ENCODE measurements at places on chromosomes 13 and 19.

GRCh38 chr13:91111476-91112200 is 235.8 kb upstream of the MIR17HG start:
- ATAC-seq: no peak

DNA sequence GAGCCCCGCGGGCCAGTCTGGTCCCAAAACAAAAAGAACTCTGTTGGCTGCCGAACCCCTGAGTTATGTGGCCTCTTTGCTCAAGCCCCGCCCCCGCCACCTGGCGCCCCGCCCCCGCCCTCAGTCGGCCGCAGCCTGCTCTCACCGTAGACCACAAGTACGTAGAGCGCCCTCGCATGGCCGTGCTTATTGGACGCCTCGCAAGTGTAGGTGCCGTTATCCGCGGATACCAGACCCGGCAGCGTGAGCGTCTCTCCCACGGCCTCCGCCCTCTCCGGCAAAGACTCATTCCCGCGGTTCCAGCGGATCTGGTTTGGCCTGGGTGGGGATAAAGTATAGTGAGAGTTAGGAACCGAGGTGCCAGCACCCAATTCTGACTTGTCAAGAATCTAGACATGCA is 5.5 kb upstream of the ZNF428 start:
- ATAC-seq: peak; percentile 88

GRCh38 chr19:43936188-43936587 is 1.1 kb upstream of the ZNF45 start:
- ATAC-seq: no peak

GRCh38 chr13:25943081-25943480 is 108.7 kb downstream of the SHISA2 start:
- ATAC-seq: no peak

- ATAC-seq: no peak
Observed at GRCh38 chr19:31980796-31981195, 364.6 kb upstream of the ZNF507 start.

DNA sequence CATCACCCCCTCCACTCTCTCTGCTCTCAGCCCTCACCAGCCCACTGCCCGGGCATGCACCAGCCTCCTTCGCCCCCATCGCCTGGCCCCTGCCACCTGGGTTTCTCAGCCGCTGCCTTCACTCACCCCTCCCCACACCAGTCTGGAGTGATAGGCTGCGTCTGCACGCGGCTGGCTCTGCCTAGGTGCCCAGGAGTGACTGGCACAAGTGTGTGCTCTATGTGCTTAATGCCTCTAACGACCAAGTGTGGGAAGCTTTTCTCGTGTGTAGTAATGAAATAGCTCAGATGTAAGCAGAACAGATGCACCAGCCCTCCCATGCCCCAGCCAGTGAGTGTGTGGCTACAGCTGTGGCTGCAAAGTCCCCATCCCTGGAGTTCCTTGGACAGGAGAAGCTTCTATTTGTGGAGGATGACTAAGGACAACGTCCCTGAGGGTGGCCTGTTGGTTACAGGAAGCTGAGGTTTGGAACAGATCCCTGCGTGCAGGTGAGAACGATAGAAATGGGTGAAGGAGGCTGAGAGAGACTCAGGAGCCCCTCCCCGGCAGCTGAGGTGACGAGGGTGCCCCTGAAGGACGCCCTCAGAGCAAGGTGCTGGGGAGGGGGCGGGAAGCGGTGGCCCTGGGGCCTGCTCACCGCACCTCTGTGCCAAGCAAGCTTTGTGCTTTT is 35.6 kb downstream of the ATP11A start:
- ATAC-seq: no peak

- ATAC-seq: no peak
Observed at GRCh38 chr13:29573190-29573589, 22.3 kb downstream of the SLC7A1 start.

GRCh38 chr13:97506511-97506910 is 72.5 kb downstream of the RAP2A start:
- no peak for ATAC-seq

- ATAC-seq: no peak
Observed at GRCh38 chr13:87894059-87894458, 222.9 kb downstream of the SLITRK5 start.

- no peak for ATAC-seq
Observed at GRCh38 chr13:113184568-113185440, 23.7 kb downstream of the PCID2 start.

DNA sequence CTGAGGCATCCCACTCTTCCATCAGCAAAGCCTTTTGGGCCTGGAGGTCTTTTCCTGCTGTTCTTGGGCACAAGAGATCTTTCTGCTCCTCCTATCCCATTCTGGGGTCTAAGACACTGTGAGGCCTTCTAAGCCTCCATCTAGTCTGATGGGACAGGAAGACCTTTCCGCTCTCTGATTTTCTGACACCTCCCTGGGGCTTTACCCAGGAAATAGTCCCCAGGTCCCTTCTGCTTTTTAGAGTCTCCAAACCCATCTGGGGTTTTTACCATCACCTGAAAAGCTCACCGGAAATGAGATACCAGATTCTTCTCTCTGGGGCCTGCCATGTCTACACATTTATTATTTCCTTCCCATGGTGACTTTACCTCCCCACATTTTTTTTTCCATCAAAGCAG is 21.1 kb downstream of the CLEC17A start:
- peak; percentile 60 for ATAC-seq

- ATAC-seq: no peak
Observed at GRCh38 chr19:49861541-49862378, 5.6 kb downstream of the PNKP start.

GRCh38 chr19:54484451-54484850 is 11.4 kb upstream of the CDC42EP5 start:
- no peak for ATAC-seq

- ATAC-seq: no peak
Observed at GRCh38 chr13:59609421-59609820, 554.3 kb downstream of the DIAPH3 start.

DNA sequence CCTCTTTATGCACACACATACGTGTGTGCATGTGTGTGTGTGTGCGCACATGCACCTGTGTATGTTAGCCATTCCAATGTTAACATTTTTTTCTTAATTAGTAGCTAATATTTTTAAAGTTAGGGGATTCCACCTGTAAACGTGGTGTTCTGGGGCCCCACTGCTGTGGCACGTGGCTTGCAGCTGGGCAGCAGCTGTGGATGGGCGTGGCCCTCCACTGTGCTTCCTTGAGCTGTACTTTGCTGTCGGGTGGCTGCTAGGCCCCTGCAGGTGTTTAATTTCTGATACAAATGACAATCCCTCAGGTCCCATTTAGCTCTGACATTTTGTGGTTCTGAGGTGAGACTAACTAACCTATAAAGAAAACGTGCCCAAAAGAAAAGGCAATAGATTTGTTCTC is 58.9 kb upstream of the GJB6 start:
- no peak for ATAC-seq

DNA sequence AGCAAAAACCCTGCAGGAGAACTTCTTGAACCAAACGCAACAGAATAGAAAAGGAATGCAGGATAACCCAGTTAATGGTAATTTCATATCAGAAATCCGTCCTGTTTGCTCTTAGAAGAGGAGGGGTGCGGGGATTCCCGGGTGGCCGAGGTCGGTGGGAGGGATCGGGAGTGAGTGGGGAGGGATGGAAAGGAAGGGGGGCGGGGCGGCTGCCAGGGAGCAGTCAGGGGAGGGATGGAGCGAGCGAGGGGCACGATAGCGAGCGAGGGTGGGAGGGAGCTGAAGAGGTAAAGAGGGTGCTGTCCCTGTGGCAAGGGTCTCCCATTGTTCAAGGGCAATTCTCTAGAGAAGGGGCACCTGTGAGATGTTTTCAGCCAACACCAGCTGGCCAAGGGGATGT is 26.5 kb downstream of the CD177 start:
- ATAC-seq: no peak

- no peak for ATAC-seq
Observed at GRCh38 chr13:24613128-24613527, 67.1 kb upstream of the ATP12A start.

DNA sequence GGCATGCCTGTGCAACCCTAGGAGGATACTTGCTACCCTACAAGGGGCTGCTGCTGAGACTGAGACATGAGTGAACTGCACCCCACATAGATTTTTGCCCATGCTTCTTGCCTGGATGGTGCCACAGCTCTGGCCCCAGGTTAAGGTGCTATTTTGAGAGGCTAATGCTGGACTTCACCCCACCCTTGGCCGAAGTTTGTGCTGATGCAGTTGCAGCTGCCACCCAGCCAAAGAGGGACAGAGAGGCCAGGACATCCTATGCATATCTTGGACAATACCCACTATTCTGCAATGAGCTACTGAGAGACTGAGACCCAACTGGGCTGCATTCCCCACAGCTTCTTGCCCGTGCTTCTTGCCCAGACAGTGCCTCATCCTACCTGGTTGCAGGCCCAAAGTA is 34.6 kb downstream of the NHLRC3 start:
- ATAC-seq: no peak

DNA sequence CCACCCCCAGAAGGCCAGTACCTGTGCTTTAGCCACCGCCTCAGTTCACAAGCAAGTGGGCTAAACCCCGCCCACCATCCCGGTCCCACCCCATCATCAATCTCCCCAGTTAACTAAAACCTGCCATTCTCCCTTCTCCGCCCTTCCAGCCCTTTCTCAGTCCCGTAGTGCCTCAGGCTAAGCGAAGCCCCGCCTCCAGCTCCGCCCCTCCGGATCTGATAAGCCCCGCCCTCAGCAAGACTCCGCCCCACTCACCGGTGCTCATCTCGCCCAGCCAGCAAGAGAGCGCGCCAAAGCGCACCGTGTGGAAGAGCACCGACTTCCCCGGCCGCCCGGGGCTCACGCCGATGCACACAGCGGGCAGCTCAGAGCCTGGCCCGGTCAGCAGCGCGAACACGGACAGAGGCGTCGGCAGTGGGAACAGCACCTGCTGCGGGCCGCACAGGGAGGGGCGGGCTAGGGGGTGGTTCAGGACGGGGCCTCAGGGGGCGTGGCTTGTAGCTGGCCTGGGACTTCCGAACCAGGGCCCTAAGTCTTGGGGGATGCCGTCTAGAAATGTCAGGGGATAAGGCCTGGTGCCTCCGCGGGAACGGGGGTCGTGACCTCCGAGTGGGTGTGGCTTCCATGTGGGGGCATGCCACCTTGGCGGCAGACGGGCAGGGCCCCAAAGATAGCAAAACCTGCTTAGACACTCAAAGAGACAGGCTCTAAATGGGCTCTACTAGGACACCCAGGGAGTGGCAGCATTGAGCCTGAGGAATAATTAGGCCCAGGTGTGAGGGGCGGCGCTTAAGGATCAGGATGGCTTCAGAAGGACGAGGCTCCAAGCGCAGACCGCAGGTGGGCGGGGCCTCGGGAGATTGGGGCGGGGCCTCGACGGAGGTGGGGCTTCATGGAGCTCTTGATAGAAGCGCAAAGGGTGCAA is 21.4 kb downstream of the MAP4K1 start:
- no peak for ATAC-seq

- no peak for ATAC-seq
Observed at GRCh38 chr19:7533281-7533885, 2.1 kb upstream of the PNPLA6 start.

GRCh38 chr19:3008994-3009393 is 20.1 kb downstream of the TLE2 start:
- ATAC-seq: no peak

DNA sequence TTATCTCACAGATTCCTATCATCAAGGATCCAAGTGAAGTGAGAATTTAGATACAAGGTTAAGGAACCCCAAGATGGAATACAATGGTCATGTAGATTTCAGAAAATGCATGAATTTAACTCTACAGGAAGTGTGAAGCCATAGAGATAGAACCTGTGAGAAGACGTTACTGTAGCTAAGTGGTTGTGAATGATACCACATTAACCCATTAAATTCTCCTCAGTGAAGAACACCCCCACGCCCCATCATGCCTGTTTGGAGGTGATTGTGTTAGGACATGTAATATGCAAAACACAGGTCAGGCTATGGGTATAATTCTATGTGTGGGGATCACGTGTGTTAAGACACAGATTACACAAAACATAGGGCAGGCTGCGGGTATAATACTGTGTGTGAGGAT is 1166.7 kb downstream of the EFNB2 start:
- no peak for ATAC-seq

GRCh38 chr13:113742000-113742441 is 17.0 kb upstream of the TMEM255B start:
- peak; percentile 44 for ATAC-seq

DNA sequence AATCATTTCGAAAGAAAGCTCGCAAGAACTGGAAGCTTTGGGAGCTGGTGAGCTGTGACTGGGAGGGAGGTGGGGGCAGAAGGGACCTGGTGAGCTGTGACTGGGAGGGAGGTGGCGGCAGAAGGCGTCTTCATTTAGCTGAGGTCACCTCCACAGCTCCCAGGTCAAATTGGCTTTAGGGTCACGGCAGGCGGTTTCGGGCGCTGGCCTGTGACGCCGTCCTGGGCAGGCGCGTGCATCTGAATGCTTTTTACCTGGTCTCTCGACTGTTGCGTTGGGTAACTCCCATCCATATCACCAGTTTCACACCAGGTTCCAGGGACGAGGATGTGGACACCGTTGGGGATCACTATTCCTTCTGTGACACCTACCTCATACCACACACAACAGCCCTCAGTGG is 29.2 kb downstream of the C2CD4C start:
- no peak for ATAC-seq

GRCh38 chr19:5354403-5354802 is 13.8 kb upstream of the PTPRS start:
- ATAC-seq: no peak

GRCh38 chr13:48595431-48596429 is 58.0 kb upstream of the CYSLTR2 start:
- peak; percentile 68 for ATAC-seq

DNA sequence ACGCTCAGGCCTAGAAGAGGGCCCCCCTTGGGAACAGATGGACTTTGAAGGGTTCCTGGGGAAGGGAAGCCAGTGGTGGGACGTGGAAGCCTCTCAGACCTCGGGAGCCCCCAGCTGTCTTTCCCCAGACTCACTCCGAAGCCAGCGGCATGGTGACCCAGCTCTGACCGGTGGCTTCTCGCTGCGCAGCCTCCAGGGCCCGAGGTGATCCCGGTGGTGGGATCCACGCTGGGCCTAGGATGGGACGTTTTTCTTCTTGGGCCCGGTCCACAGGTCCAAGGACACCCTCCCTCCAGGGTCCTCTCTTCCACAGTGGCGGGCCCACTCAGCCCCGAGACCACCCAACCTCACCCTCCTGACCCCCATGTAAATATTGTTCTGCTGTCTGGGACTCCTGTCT is 24.6 kb downstream of the HPN start:
- no peak for ATAC-seq

- no peak for ATAC-seq
Observed at GRCh38 chr13:77653301-77653700, 44.2 kb upstream of the SLAIN1 start.

GRCh38 chr19:912181-913079 is 589 bp downstream of the R3HDM4 start:
- no peak for ATAC-seq

GRCh38 chr19:11165486-11166030 is 10.0 kb upstream of the SPC24 start:
- no peak for ATAC-seq

DNA sequence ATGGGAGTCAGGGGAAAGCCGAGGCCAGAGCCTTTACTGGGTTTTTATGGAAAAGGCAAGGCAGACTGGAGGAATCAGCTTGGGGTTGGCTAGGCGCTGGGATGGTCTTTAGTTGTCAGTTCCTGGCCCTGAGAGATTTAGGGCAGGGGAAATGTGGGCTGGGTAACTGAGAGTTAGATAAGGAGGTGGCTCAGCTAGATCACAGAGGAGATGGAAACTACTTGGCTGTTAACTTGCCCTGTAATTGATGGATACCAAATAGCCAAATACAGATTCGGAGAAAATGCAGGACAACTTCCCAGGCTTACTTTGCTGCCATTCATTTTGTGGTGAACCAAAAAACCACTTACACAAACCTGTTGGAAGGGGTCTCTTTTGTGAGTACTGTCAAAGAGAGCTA is 54.0 kb downstream of the LRCH1 start:
- no peak for ATAC-seq

GRCh38 chr13:20778311-20778710 is 4.5 kb upstream of the EEF1AKMT1 start:
- no peak for ATAC-seq
